ENCODE measurements at places on chromosomes 7 and 10. TPM values are rescaled to one million over a fixed set of nuclear protein-coding genes. Genes with fewer than 3 reads are reported as not detected.
A peak's percentile ranks its signal among the peaks of the same experiment; 100 is the strongest.

DNA sequence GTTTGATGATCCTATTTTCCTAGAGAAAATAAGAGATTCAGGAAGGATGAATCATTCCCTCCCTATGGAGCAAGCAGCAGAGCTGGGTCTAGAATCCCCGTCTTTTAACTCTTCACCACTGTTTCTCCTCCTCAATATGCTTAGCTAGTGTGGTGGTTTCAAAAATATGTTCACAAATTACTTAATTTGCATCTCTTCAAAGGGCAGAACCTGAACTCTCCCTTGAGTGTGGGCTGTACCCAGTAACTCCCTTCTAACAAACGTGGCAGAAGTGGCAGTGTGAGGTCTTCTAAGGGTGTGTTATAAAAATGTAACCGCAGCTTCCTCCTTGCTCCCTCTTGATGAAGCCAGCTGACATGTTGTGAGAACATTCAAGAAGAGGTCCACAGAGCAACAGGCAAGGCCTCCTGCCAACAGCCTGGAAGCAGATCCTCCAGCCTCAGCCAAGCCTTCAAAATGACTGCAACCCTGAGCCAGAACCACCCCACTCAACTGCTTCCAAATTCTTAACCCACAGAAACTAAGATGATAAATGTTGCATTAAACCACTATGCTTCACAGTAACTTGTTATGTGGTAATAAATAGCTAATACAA is 36.6 kb downstream of the SRPK2 start:
- peaks cover 46% of the 10 kb centered on the region for H3K4me1 ChIP-seq
- no peaks in the 10 kb centered on the region for H3K36me3 ChIP-seq
- peak overlapping the region; percentile 16 for H3K4me3 ChIP-seq
- DNase-seq, result peak; percentile 80
- no peaks in the 10 kb centered on the region for H3K27me3 ChIP-seq
- peak overlapping the region; percentile 73 for H3K27ac ChIP-seq

Gene NAMPT
- total RNA-seq, result 123 TPM

Gene FAM20C
- 22.2 TPM for total RNA-seq

- no peak overlapping the region for H3K4me3 ChIP-seq
- H3K4me1 ChIP-seq, result peaks cover 48% of the 10 kb centered on the region
- no peaks in the 10 kb centered on the region for H3K36me3 ChIP-seq
- H3K27ac ChIP-seq, result peak overlapping the region; percentile 50
- H3K27me3 ChIP-seq, result no peaks in the 10 kb centered on the region
- peak; percentile 86 for DNase-seq
Measured at GRCh38 chr10:70462349-70462984, 16.1 kb upstream of the PALD1 start.

- DNase-seq, result no peak
- peak overlapping the region; percentile 92 for H3K27ac ChIP-seq
- H3K4me1 ChIP-seq, result peaks cover 100% of the 10 kb centered on the region
- peak overlapping the region; percentile 45 for H3K4me3 ChIP-seq
- H3K27me3 ChIP-seq, result no peaks in the 10 kb centered on the region
Measured at GRCh38 chr10:124704428-124705380, 39.5 kb downstream of the FAM53B start.

- no peaks in the 10 kb centered on the region for H3K36me3 ChIP-seq
- H3K27ac ChIP-seq, result no peak overlapping the region
- H3K4me3 ChIP-seq, result no peak overlapping the region
Measured at GRCh38 chr10:78765726-78766335, 302.9 kb upstream of the ZMIZ1 start.

Gene CYP17A1
- not detected for total RNA-seq

Gene ZNF138
- 5.1 TPM for total RNA-seq

DNA sequence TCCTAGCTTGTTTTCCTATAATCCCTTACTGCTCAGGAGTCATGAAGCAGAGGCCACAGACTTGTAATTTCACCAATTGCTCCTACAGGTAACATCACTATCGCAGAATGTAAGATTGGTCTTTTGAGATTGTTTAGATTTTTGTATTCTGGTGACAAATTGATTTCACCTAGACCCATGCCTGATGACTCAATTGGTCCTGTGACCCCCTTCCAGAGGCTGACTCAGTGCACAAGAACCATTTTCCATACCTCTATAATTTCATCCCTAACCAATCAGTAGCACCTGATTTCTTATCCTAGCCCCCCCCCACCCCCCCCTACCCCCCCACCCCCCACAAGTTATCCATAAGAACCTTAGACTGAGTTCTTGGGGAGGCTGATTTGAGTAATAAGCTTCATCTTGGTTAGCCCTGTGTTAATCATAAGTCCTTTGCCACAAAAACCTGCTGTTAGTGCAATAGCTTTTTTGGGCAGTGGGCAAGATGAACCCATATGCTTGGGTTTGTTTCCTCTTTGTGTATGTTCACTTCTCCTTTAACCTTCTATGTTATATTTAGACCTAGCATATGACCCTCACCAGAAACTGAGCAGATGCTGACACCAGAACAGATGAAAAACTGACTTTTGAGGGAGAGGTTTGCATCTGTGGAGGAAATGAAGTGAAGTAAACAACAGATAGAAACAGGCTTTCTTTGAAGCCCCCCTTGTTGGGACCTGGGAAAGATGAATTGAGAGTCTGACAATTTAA is 187.1 kb downstream of the KIF20B start:
- H3K27me3 ChIP-seq, result peaks cover 11% of the 10 kb centered on the region
- H3K4me1 ChIP-seq, result no peaks in the 10 kb centered on the region
- H3K27ac ChIP-seq, result peak overlapping the region; percentile 15
- no peak for DNase-seq
- H3K36me3 ChIP-seq, result no peaks in the 10 kb centered on the region

- H3K36me3 ChIP-seq, result peaks cover 48% of the 10 kb centered on the region
- H3K27me3 ChIP-seq, result no peaks in the 10 kb centered on the region
- no peaks in the 10 kb centered on the region for H3K4me1 ChIP-seq
- DNase-seq, result no peak
Measured at GRCh38 chr7:94540428-94540827, 30.8 kb downstream of the CASD1 start.

- no peaks in the 10 kb centered on the region for H3K36me3 ChIP-seq
- H3K27ac ChIP-seq, result no peak overlapping the region
Measured at GRCh38 chr10:104081998-104082397, 3.7 kb downstream of the COL17A1 start.

Gene EPDR1
- total RNA-seq, result 74.4 TPM

DNA sequence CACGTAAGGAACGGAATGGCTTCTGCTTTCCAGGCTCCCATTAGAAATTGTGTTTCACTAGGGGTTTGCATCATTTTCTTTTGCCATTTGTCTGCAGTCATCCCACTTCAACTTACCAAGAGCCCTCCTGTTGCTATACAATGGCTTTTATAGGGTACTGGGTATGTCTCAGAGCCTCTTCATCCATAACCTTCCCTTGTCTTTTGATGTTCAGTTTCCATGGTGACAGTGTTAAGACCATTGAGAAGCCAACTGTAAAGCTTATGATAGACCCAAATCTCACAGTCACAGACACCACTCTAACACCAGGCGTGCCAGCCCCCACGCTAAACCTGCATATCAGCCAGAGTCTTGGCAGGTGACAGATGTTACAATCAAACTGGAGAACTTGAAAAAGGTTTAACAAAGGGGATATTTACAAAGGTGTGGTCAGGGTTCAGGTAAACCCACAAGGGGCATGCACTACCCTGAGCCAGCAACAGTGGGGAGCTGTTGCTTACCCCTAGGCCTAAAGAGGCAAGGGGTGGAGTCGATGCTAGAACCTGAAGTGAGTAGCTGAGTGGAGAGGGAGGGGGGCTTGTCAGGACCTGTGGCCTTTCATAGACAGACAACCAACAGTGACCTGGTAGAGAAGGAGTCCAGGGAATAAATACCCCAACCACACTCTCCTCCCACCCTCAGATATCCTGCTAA is 53.2 kb upstream of the ABLIM1 start:
- peaks cover 100% of the 10 kb centered on the region for H3K4me1 ChIP-seq
- DNase-seq, result no peak
- H3K27me3 ChIP-seq, result no peaks in the 10 kb centered on the region
- no peak overlapping the region for H3K4me3 ChIP-seq
- no peaks in the 10 kb centered on the region for H3K36me3 ChIP-seq

Gene FAM237B
- total RNA-seq, result not detected

DNA sequence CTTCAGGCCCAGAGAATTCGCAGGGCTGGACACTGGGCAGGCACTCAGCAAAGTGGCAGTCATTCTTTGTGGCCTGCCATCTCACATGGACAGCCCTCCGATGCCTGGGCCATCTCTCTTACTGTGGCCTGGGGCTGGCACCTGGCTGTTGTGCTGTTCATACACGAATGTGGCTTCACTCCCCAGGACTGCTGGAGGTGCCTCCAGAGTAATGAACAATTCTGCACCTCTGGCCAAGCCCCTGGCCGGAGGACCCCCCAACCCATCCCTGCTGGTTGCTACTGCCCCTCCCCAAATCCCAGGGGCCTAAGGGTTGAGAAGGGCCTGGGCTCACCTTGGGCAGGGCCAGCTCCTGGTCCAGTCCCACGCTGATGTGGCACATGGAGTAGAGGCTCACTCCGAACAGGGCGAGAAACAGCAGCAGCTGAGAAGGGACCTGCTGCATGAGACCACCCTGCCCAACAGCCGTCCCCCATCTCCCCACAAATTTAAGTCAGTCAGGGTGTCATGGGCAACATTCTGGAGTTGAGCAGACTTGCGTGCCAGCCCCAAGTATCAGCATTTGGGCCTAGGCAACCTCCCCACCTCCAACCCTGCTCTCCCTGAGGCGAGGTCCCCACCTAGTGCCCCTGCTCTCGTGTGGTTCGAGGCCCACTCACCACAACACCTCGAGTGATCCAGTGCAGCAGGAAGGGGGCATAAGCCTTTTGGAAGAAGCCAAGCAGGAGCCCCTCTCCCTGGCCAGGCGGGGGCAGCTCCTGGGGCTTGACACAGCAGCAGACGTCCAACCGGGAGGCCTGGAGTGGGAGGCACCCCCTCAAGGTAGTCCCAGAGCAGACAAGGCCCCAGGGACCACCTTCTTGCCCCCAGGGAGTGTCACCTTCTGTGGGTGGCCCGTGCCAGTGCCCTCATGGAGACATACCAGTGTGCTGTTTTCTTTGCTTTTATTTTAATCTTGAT is 9.4 kb downstream of the NPC1L1 start:
- no peak overlapping the region for H3K27ac ChIP-seq
- H3K4me1 ChIP-seq, result no peaks in the 10 kb centered on the region
- no peak for DNase-seq
- no peak overlapping the region for H3K4me3 ChIP-seq
- no peaks in the 10 kb centered on the region for H3K36me3 ChIP-seq
- no peaks in the 10 kb centered on the region for H3K27me3 ChIP-seq

DNA sequence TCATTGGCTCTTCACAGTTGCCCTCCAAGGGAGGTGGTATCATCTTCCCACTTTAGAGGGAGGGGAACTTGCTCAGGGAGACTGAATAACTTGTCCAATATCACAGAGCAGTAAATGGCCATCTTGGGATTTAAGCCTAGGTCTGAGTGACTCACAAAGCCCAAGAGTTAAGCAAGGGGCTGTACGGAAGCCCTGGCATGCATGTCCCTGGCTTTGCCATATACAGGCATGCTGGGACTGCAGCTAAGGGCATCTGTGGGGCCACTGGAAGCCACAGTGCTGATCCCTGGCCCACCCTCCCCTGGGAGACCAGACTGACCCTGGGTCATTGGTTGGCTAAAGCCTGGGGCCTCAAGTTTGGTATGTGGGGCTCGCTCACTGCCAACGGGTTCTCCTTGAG is 3.1 kb downstream of the VSIR start:
- H3K36me3 ChIP-seq, result no peaks in the 10 kb centered on the region
- no peaks in the 10 kb centered on the region for H3K27me3 ChIP-seq
- peak overlapping the region; percentile 96 for H3K4me3 ChIP-seq
- peaks cover 99% of the 10 kb centered on the region for H3K4me1 ChIP-seq

DNA sequence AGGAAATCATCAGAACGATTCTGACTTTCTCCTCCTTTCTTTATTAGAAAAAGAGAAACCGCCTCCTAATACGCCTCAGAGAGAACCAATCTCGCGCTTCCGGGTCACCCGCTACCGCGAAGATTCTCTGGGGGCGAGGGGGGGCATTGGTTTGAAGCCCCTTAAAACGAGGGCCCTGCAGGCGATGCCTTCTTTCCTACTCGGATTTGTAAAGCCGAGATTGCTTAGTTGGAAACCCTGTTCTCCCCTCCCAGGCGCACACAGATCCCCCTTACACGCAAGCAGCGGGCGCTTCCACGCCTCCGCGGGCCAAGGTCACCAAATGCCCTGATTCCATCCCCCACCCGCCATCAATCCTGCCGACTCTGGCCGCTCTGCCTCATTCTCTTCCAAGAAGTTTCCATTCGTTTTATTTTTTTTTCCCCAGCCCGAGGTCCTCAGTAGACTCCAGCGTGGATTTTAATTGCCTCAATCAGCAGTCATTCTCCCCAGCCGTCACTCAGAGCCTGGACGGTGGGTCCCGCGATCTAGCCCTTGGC is 1.1 kb upstream of the GAD2 start:
- H3K27me3 ChIP-seq, result peaks cover 99% of the 10 kb centered on the region
- no peak overlapping the region for H3K27ac ChIP-seq
- H3K4me3 ChIP-seq, result peak overlapping the region; percentile 33
- no peaks in the 10 kb centered on the region for H3K36me3 ChIP-seq
- peaks cover 37% of the 10 kb centered on the region for H3K4me1 ChIP-seq

Gene STEAP2
- total RNA-seq, result 6.1 TPM

- H3K27ac ChIP-seq, result no peak overlapping the region
- no peaks in the 10 kb centered on the region for H3K27me3 ChIP-seq
- no peak for DNase-seq
- H3K36me3 ChIP-seq, result no peaks in the 10 kb centered on the region
- H3K4me1 ChIP-seq, result no peaks in the 10 kb centered on the region
Measured at GRCh38 chr7:54904986-54905385, 113.8 kb upstream of the EGFR start.

Gene TMEM236
- total RNA-seq, result 0.66 TPM

Gene C10orf67
- 0.36 TPM for total RNA-seq

All from left ventricle myocardium inferior (tissue), 1 donor.